ENCODE measurements at places on chromosomes 7 and 10.

DNA sequence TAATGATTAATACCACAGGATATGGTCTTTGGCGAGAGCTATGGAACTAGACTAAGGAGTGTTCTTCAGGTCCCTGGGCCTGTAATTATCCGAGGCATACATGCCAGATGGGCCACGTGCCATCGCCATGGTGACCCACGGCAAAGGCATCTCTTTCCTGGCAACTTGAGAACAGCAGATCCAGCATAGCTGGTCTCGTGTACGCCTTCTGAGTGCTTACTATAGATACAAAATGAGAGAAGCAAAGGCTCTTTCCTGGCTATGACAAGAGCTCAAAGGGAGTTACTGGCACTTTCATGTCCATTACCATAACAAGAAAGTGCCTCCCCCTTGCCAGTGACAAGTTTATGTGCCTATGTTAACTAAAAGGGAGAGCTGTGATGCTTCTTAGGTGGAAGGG is 26.0 kb upstream of the GLI3 start:
- no peak for DNase-seq

DNA sequence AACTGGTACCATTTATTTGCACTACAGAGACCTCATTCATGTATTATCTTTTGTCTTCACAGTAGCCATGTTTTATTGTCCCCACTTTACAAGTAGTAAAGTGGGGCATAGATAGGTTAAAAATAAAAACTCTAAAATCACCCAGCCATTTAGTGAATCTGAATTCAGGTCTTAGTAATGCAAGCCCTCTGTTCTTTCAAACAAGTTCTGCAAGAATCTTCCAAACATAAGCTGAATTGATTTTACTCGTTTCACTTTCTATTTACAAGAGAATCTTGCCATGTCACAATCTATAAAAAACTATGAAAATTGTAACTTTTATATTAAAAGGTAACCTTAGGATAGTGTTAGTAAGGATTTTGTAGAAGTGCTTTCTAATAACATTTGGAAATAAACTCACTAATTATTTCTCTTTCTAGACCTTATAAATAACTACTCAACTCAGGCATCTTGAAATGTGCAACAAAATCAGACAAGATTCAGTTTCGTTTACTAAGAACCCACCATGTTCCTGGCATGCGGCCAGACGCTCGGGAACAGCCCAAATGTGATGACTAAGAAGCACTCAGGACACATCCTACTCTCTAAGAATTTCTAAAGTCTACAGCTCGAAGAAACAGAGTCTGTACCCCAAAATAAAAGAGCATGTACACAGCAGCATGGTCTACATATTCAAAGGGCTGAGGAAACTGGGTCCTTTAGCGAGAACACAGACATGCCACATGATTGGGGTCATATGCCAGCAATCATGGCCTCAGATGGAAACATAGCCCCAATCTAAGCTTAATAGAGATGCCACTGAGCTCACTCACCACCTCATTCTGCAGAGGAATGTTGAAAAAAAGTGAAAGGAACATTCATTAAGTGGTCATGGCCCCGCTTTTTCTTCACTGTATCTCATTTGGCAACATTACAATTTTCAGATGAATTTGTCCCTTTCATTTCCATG is 167.6 kb downstream of the AMPH start:
- DNase-seq: peak; percentile 35

GRCh38 chr7:99626661-99627060 is 9.9 kb downstream of the ZSCAN25 start:
- no peak for DNase-seq

DNA sequence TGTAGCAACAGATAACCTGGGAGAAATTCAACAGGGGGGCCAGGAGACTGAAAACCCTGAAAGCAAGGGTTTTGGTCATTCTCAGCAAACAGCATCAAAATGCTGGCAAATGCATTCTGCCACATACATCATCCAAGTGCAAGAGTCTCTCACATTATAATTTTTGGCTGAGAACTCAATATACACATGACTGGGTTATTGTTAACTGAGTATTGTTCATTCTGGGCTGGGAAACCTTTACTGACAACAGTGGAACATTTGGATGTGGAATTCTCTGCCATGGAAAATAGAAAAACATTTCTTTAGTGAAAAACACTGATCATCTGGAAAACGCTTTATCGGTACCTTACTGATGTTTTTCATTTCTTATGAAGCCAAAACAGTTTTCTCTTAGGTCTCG is 73.1 kb upstream of the MET start:
- no peak for DNase-seq

- DNase-seq: no peak
Measured at GRCh38 chr10:38143587-38143986, 49.5 kb downstream of the ZNF37A start.

- DNase-seq: no peak
Measured at GRCh38 chr10:132735341-132735775, 50.6 kb downstream of the NKX6-2 start.

DNA sequence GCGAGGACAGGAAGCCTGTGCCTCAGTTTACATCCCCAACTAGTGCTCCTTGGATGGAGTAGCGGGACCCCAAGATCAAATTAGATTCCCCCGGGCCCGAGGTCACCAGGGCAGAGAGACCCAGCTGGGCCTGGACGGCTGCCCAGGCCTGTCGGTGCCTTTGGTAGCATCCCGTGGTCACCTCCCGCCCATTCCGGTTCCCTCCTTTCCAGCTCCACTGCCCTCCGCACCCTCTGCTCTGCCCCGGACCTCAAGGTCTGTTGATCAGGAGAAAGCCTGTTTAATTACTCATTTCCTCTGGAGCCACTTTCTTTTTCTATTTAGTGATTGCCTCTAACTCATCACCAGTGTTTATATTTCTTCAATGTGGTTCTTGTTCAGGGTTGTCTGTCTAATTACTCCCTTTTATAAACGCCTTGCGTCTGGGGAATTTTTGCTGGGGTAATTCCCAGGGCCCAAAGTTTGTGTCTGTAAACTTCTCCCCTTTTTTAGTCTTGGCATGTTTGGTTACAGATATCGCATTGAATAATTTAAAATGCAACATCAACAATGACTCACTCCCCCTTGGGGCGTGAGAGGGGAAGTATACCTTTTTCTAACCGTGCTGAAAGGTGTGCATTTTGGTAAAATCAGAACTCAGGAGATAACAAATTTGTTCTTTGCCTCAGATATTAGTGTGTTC is 1.9 kb downstream of the FOXK1 start:
- DNase-seq: peak; percentile 48

DNA sequence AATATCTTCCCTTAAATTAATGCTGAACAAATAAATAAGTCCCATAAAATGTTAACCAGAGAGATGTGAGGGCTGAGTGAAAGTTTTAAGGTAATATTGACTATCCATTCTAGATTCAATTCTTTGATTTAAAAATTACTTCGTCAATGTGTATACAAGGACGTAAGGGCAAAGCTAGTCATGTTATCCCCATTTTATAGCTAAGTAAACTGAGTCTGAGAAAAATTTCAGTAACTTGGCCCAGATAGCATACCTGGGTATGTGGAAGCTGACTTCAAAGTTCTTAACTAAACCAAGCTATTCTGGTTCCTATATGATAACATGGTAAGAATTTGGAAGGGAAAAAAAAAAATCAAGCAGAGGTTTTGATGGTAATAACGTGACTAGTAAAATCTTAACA is 72.4 kb downstream of the CADPS2 start:
- DNase-seq: no peak

GRCh38 chr10:30396698-30397097 is 37.3 kb upstream of the MAP3K8 start:
- no peak for DNase-seq

DNA sequence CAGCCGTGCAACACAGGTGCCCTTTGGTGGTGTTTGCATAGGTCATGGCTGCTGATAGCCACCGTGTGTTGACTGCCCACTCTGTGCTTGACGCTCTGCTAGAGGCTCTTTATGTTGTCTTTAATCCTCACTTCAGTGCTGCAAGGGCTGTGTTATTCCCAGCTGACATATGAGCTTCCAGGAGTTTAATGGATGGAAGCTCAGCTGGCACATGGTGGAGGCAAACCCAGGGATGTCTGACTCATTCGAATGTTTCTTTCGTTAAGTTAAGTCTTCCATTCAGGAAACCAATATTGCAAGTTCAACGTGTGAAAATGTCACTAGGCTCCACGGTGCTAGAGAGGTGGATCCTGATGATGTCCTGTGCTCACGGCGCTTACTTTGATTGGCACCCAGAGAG is 378.4 kb downstream of the DPP6 start:
- DNase-seq: no peak

GRCh38 chr7:2243458-2243857 is 1.4 kb downstream of the NUDT1 start:
- no peak for DNase-seq

DNA sequence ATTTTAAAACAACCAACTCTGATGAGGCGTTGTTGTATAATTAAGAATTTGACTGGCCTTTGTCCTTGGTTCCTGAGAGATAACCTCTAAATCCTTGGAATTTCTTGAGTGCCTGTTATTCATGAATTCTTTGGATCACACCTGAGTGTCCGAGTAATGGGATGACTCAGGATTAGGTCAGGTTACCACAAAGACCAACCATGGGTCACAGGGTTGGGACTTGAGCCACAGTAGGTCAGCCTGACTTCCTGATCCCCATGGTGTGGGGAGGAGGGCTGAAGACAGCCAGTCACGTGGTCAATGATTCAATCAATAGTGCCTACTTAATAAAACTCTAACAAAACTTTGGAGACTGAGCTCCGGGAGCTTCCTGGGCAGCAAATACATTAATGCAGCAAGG is 192.5 kb downstream of the GFRA1 start:
- no peak for DNase-seq

DNA sequence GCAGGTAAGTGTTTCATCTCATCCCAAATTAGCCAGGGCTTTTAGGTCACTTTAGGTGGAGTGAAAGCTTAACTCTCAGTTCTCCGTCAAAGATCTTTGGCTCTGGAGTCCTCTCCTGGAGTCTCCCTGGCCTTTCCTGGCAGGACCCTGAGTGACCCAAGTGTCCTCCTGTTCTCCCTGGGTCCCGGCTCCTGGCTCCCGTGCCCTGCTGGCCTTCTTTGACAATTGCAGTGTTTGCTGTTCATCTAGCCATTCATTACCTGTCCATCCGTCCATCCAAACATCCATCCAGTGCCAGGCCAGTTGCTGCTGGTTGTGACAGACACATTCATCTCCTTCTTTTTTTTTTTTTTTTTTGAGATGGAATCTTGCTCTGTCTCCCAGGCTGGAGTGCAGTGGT is 6.2 kb upstream of the TPST1 start:
- DNase-seq: no peak

- no peak for DNase-seq
Measured at GRCh38 chr10:75870039-75870645, 438.7 kb downstream of the LRMDA start.

GRCh38 chr10:129098517-129098916 is 368.5 kb upstream of the MGMT start:
- DNase-seq: no peak

GRCh38 chr7:70242826-70243225 is 644.6 kb downstream of the AUTS2 start:
- DNase-seq: no peak

GRCh38 chr10:71092812-71093401 is 119.5 kb upstream of the UNC5B start:
- DNase-seq: no peak

- DNase-seq: no peak
Measured at GRCh38 chr10:95262763-95263518, 27.9 kb downstream of the PDLIM1 start.

DNA sequence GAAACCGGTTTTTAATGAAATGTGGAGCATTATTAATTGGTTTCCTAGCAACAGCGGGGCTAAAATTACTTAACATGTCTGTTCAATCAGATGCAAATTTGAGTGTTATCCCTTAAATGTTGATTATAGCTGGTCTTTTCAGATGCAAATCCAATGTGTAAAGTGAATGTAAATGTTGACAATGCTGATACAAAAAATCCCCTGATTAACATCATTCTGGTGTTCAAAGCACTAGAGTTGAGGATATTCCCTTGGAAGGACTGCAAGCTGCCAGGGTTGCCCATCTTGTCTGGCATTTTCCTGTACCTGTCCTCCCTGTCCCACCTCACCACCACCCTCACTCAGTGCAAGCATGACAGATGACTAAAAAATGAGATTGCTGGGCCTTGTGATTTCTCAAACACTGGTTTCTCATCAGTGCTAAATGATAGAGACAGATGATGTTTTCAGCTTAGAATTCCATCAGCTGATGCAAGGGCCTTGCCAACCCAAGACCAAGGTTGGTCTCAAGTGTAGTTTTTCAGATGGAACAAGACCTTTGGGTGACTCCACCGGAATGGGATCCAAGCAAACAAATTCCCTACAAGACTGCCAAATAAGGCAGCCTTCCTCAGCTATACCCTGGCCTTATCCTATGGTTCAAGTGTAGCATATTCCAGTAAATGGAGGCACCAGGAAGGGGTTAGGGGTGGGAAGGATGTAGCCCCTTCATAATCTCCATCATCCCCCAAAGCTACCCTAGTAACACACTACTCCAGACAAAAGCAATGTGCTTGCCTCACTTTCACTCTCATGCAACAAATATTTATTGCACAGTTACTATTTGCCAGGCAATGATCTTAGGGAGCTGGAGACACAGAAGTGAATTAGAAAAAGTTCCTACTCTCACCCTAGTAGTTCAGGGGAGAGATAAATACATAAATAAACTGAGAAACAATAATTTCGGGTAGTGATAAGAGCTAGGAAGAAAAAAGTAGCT is 54.9 kb downstream of the JAZF1 start:
- DNase-seq: no peak

- peak; percentile 51 for DNase-seq
Measured at GRCh38 chr7:33932832-33933468, 27.6 kb downstream of the BMPER start.

DNA sequence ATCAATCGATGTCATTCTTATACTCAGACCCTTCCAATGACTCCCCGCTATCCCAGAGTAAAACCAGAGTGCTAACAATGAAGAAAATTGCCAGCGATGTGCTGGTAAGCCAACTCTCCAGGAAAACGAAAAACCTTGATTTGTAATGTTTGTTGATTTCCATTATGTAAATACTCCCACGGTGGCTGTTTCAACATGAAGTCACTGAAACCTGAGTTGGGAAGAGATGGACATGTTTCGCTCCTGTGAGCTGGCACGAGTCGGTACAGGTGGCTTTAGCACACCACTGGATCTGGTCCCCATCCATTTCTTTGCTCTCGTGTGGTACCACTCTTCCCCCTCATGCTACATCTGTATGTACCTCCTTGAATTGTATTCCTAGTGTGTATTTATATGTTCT is 52.9 kb downstream of the AP3M1 start:
- DNase-seq: no peak

DNA sequence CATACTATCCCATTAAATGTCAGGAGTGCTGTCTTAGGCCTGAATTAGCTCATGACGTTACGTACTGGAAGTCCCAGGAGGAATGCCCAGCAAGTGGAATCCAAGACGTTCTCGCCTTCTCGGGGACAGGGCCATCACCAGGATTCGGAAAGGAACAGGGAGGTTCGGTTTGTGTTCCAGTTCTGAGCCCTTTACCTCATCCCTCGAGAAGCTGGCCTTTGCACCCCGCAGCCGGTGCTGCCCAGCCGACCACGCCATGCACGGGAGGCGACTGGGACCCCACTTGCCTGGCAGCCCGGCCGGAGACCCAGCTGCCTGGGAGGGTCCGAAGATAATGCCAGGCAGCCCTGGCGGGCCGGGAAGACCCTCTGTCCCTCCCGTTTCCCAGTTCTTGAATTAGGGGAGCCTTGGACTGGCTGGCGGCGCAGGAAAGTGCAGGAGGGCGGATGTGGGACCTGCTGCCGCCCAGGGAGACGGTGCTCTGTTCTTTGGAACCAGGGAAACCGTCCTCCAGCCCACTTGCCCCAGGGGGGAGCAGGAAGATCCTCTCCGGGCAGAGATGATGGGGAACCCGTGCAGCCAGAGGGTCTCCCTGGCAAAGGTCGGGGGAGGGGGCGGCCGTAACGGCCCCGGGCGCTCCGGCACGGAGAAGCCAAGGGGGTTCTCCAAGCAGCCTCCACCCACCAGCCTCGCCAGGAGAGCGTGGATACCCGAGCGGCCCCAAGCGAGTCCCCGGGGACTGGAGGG is 671 bp upstream of the CHST3 start:
- DNase-seq: no peak

All from GM13977 (cell line).